Pericardium fibroblast (primary cell): ENCODE measurements at places on chromosomes 5 and 9. TPM values are rescaled to one million over a fixed set of nuclear protein-coding genes. Genes with fewer than 3 reads are reported as not detected.

PTTG1 gene
- 9.2 and 13.9 TPM in 2 replicates for total RNA-seq

KCNIP1 gene
- total RNA-seq, result 0.35 and 1.0 TPM in 2 replicates

SLC45A2 gene
- not detected in 2 replicates for total RNA-seq

PCDHGC4 gene
- total RNA-seq, result 0.23 and 0.26 TPM in 2 replicates

KIAA0825 gene
- total RNA-seq, result 1.3 and 3.6 TPM in 2 replicates

TEX48 gene
- not detected in 2 replicates for total RNA-seq

SPATA31E1 gene
- not detected in 2 replicates for total RNA-seq

PRSS3 gene
- total RNA-seq, result 12.5 and 14.4 TPM in 2 replicates

PDE6A gene
- under 0.01 TPM in 1 of 2 replicates, not detected in the other for total RNA-seq

ADRA1B gene
- total RNA-seq, result 10.6 and 21.7 TPM in 2 replicates

GFM2 gene
- 21.1 and 21.9 TPM in 2 replicates for total RNA-seq

CATSPER3 gene
- total RNA-seq, result not detected in 2 replicates
